ENCODE measurements at places on chromosomes 1 and 21. TPM values are rescaled to one million over a fixed set of nuclear protein-coding genes. Genes with fewer than 3 reads are reported as not detected.

C1QA gene
- 263 TPM for total RNA-seq

USP33 gene
- 85.6 TPM for total RNA-seq

LCE1A gene
- not detected for total RNA-seq

ESRRG gene
- 6.8 TPM for total RNA-seq

NPPB gene
- total RNA-seq: not detected

LRRC53 gene
- not detected for total RNA-seq

CFHR4 gene
- total RNA-seq: not detected

SORT1 gene
- total RNA-seq: 142 TPM

SDC3 gene
- total RNA-seq: 55.5 TPM

LCE2B gene
- total RNA-seq: not detected

ILDR2 gene
- 7.3 TPM for total RNA-seq

MYCL gene
- total RNA-seq: 0.69 TPM

MPL gene
- 1.1 TPM for total RNA-seq

BGLAP gene
- not detected for total RNA-seq

HIVEP3 gene
- 1.9 TPM for total RNA-seq

NTRK1 gene
- total RNA-seq: 4.4 TPM

TMEM53 gene
- total RNA-seq: 5.5 TPM

ADCY10 gene
- 0.12 TPM for total RNA-seq

CFHR1 gene
- total RNA-seq: not detected

TFF1 gene
- not detected for total RNA-seq

FCMR gene
- 1.0 TPM for total RNA-seq

SEMA4A gene
- total RNA-seq: 2.9 TPM

HSD3B2 gene
- not detected for total RNA-seq

IGSF3 gene
- total RNA-seq: 7.6 TPM

ARL8A gene
- 41.7 TPM for total RNA-seq

EFNA1 gene
- total RNA-seq: 17.5 TPM

Measured in gastroesophageal sphincter (tissue), 4 donors.